Vagina (tissue), 2 donors: ENCODE measurements at places on chromosomes 1 and 21.

- no peak for DNase-seq
These were observed 592 bp downstream of the AGRN start for GRCh38 chr1:1020415-1021009.

GRCh38 chr1:87291107-87291506, 37.6 kb upstream of the LMO4 start:
- DNase-seq: no peak

DNA sequence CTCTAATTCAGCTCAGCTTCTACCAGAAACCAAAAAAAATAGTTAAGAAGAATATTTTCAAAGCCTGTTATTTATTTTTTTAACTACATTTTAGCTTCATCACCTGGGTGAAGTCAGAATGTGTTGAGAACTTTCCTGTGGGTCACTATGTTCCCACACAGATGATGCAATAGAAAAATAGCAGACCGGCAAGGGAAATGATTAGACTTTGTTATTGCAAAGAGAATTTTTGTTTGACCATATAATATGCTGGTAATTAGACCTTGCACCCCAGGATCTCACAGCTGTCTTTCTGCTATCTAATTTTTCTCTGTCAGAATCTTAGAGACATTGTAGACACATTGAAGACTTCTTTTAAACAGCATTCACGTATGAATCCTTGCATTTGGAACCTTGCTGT, 299.3 kb downstream of the TBX15 start:
- no peak for DNase-seq

GRCh38 chr1:186502087-186502486, 41.2 kb upstream of the PDC start:
- no peak for DNase-seq

DNA sequence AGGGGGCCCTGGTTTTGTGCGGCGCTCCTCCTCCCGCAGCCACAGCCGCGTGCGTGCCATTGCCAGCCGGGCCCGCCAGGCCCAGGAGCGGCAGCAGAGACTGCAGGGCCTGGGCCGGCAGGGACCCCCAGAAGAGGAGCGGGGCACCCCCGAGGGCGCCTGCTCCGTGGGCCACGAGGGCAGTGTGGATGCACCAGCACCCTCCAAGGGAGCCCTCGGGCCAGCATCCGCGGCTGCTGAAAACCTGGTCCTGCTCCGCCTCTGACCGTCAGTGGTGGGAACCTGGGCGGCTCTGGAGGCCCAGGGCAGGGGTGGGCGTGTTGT, 21.5 kb downstream of the PANK4 start:
- DNase-seq: no peak
